ENCODE measurements at places on chromosomes 2 and 18. TPM values are rescaled to one million over a fixed set of nuclear protein-coding genes. Genes with fewer than 3 reads are reported as not detected.
A peak's percentile ranks its signal among the peaks of the same experiment; 100 is the strongest.

DNA sequence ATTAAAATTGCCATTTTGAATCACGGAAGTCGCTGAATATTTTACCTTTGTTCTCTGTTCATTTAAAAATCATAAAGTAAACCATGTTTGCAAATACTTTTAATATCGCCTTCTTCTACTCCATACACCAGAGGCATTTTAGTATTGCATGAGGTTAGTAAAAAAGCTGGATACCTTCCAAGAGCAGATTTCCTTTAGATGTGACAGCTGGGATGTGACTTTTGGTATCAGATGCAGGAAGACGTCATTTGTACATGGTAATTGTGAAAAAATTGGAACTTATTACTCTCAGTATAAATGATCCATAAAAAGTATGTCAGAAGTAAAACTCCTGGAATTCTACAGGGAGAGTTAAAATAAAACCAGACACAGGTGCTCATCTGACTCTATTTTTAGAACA lies 89.5 kb downstream of the SLC4A10 start:
- H3K4me3 ChIP-seq: no peak overlapping the region
- no peaks in the 10 kb centered on the region for H3K4me1 ChIP-seq
- H3K36me3 ChIP-seq: no peaks in the 10 kb centered on the region
- DNase-seq: no peak

The BCL11A gene
- total RNA-seq: 76.3 TPM

The SIX3 gene
- total RNA-seq: not detected

GRCh38 chr2:65790676-65790935 lies 358.2 kb upstream of the SPRED2 start:
- DNase-seq: no peak
- H3K4me3 ChIP-seq: no peak overlapping the region
- no peaks in the 10 kb centered on the region for H3K4me1 ChIP-seq
- H3K36me3 ChIP-seq: no peaks in the 10 kb centered on the region

The LINC00305 gene
- not detected for total RNA-seq

DNA sequence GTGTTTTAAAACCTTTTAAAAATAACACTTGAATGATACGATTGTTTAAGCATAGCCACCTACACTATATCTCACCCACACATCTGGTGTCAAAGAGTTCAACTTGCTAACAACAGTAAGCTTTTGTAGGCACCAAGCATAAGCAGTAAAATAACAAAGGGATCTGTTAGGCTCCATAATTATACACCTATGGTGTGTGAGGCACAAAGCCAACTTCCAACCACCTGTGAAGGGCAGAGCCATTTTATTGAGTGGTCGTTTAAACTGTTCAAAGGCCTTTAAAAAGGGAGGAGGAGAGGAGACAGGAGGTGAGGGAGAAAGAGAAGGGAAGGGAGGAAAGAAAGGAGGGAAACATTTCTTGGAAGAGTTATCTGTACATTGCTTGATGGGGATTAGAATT lies 27.9 kb downstream of the NEMP2 start:
- peaks cover 46% of the 10 kb centered on the region for H3K36me3 ChIP-seq
- H3K4me1 ChIP-seq: peaks cover 9% of the 10 kb centered on the region

The LRRC30 gene
- total RNA-seq: not detected

The SGO2 gene
- total RNA-seq: 2.3 TPM

DNA sequence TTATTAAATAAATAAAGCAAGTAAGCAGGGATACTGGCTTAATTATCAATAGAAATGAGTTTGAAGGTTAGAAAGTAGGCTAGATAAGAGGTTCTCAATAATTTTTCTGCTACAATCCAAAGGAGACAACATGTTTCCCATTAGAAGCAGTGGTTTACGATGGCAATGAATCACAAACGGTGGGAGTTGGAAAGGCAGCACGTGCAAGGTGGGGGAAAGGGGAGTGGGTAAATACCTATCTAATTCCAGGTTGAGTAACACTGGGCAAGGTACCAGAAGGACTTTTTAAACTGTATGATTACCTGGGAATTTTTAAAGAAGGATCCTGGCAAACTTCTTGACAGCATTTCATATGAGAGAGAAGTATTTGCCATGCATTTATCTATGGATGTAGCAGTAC lies 289.9 kb downstream of the NBAS start:
- H3K27ac ChIP-seq: no peak overlapping the region
- DNase-seq: no peak
- peaks cover 28% of the 10 kb centered on the region for H3K36me3 ChIP-seq
- no peaks in the 10 kb centered on the region for H3K27me3 ChIP-seq
- H3K4me3 ChIP-seq: no peak overlapping the region

The UGT1A1 gene
- total RNA-seq: 0.72 TPM

DNA sequence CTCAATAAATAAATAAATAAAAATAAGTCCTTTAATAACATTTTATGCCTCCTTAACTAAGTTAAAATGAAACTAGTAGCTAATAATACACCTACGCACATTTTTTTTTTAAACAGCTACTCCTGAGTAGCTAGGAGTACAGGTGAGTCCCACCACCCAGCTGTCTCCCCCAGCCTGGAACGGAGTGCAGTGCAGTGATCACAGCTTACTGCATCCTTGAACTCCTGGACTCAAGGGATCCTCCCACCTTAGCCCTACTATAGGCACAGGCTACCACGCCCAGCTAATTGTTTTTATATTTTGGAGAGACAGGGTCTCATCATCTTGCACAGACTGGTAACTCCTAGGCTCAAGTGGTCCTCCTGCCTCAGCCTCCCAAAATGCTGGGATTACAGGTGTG lies 28.4 kb downstream of the YWHAQ start:
- H3K4me3 ChIP-seq: no peak overlapping the region
- no peaks in the 10 kb centered on the region for H3K27me3 ChIP-seq
- H3K36me3 ChIP-seq: peaks cover 27% of the 10 kb centered on the region
- no peak for DNase-seq
- H3K4me1 ChIP-seq: peaks cover 2% of the 10 kb centered on the region

The CXCR1 gene
- total RNA-seq: not detected

DNA sequence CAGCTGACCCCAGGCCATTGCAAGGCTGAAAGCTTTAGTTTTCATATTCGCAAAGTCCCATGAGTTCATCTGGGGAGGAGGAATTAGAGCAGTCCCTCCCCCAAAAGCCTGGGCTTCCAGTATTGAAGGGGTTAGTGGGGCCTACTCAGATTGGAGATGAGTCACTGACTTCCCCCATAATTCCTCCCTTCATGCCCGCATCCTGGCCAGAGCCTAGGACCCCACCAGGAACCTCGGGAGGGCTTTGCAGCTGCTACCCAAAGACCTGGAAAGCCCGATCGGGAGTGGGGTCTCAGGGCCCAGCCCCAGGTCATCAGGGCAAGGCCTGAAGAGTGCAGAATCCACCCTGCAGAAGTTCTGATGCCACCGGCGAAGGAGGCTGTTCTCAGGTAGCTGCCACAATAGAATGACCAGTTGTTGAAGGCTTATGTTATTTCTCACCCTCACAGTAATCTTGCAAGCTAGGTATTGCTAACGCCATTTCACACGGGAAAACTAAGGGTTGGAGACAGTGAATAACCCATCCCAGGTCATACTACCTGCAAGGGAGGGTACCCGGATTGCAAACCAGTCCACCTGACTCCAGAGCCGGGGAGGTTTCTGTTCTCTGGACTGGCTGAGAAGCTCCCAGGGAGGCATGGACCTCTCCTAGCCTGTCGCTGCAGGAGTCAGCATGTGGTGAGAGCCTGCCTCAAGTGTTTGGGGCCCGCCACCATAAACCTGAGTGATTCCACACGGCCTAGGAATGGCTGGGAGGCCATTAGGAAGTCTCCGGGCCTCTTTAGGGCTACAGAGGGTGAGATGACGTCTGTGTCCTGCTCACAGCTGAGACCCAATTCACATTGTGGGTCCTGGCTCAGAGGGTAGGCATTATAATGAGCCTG lies 5.8 kb upstream of the ARID5A start:
- H3K27ac ChIP-seq: no peak overlapping the region
- no peak for DNase-seq
- no peaks in the 10 kb centered on the region for H3K36me3 ChIP-seq

- H3K4me1 ChIP-seq: peaks cover 5% of the 10 kb centered on the region
- no peak for DNase-seq
- H3K27ac ChIP-seq: no peak overlapping the region
Observed at GRCh38 chr18:62732617-62733016, 17.3 kb downstream of the PHLPP1 start.

DNA sequence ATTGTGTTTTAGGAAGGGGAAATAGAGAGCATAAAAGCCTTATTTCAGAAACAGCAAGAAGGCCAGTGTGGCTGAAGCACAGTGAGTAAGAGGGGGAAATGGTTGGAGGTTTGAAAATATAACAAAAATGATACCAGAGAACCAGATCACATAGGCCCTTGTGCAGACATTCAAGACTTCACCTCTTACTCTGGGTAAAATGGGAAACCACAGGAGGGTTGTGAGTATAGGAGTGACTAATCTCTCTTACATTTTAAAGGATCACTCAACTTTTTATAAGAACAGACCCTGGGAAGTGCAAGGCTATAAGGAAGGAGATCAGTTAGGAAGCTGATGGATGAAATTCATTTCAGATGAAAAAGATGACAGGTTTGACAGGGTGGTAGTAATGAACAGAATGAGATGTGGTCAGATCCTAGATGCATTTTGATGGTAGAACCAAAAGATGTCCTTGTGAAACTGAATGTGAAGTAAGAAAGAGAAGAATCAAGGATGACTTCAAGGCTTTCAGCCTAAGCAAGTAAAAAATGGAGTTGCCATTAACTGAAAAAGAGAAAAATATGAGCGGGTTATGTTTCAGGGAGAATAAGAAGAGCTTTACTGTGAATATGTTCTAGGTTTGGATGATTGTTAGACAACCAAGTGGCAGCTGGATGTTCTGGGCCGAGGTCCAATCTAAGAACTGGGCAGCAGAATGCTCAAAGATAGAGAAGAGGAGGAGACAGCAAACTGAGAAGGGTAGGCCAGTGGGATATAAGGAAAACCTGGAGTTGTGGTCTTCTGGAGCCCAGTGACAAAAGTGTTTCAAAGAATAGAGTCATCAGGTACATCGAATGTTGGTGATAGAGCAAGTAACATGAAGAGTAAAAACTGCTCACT lies 65.1 kb downstream of the USP40 start:
- H3K27ac ChIP-seq: no peak overlapping the region
- H3K4me3 ChIP-seq: no peak overlapping the region
- H3K36me3 ChIP-seq: peaks cover 56% of the 10 kb centered on the region
- H3K4me1 ChIP-seq: no peaks in the 10 kb centered on the region
- no peak for DNase-seq

- H3K4me1 ChIP-seq: peaks cover 31% of the 10 kb centered on the region
- no peaks in the 10 kb centered on the region for H3K36me3 ChIP-seq
- no peak overlapping the region for H3K4me3 ChIP-seq
- no peaks in the 10 kb centered on the region for H3K27me3 ChIP-seq
- no peak for DNase-seq
Observed at GRCh38 chr2:147173189-147173581, 671.6 kb upstream of the ACVR2A start.

The NYAP2 gene
- total RNA-seq: 0.11 TPM

GRCh38 chr2:59484673-59485072 lies 1068.8 kb downstream of the BCL11A start:
- H3K4me3 ChIP-seq: no peak overlapping the region
- H3K36me3 ChIP-seq: no peaks in the 10 kb centered on the region
- H3K27me3 ChIP-seq: no peaks in the 10 kb centered on the region
- DNase-seq: no peak
- no peak overlapping the region for H3K27ac ChIP-seq
- H3K4me1 ChIP-seq: no peaks in the 10 kb centered on the region

- H3K36me3 ChIP-seq: peaks cover 60% of the 10 kb centered on the region
- H3K4me3 ChIP-seq: no peak overlapping the region
Observed at GRCh38 chr2:159410276-159410675, 123.8 kb upstream of the WDSUB1 start.

The CCDC148 gene
- 0.72 TPM for total RNA-seq

GRCh38 chr2:177295484-177295883 lies 31.0 kb upstream of the NFE2L2 start:
- no peak overlapping the region for H3K4me3 ChIP-seq
- no peak overlapping the region for H3K27ac ChIP-seq
- DNase-seq: no peak
- H3K36me3 ChIP-seq: no peaks in the 10 kb centered on the region

The IHH gene
- total RNA-seq: 0.23 TPM

GRCh38 chr2:28155627-28156026 lies 237.0 kb upstream of the FOSL2 start:
- H3K4me3 ChIP-seq: no peak overlapping the region
- no peaks in the 10 kb centered on the region for H3K36me3 ChIP-seq
- peaks cover 4% of the 10 kb centered on the region for H3K4me1 ChIP-seq
- no peak overlapping the region for H3K27ac ChIP-seq
- no peaks in the 10 kb centered on the region for H3K27me3 ChIP-seq
- no peak for DNase-seq

DNA sequence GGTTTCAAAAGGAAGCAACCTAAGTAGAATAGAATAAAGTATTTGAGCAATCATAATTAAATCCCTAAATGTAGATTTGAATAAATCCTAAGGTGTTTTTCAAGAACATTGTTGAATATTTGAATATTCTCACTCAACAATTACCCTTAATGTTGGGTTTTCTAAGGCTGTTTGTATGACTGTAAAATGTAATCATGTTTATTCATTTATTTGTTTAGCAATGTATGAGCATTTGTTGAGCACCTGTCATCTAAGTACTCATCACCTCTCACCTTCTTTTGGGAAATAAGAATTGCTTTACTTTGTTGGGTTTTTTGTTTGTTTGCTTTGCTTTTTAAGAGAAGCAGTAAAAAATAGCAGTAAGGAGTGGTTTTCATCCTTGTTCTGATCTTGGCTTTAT lies 66.0 kb downstream of the MAPRE2 start:
- DNase-seq: no peak
- no peaks in the 10 kb centered on the region for H3K36me3 ChIP-seq
- H3K4me1 ChIP-seq: no peaks in the 10 kb centered on the region
- H3K4me3 ChIP-seq: no peak overlapping the region
- no peaks in the 10 kb centered on the region for H3K27me3 ChIP-seq

- no peaks in the 10 kb centered on the region for H3K36me3 ChIP-seq
- peak within 1 kb of the TSS; percentile 94 for H3K27ac ChIP-seq
- H3K4me1 ChIP-seq: peaks cover 25% of the 10 kb centered on the region
- H3K27me3 ChIP-seq: no peaks in the 10 kb centered on the region
Observed at GRCh38 chr18:79988451-79989194, at the start of gene TXNL4A. TSS of gene TXNL4A (minus strand) at chr18:79988563. CDS start at chr18:79988392, 171 bp downstream.

DNA sequence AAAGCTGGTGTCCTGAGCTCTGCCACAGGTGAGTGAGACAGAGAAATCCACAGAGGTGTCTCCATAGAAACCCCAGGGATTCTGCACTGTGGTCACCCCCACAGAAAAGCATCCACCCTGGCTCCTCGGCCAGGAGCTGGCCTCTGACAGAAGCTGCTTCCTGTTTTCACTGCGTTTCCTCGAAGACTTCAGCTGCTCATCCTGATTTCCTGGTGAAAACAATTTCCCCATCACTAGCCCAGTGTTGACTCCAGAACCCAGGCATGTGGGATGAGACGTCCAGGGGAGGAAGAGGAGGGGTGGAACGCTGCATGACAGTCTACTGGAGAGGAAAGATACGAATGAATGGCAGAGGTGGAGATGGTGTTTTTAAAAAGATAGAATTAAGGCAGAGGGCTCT lies 60.3 kb upstream of the GPR45 start:
- no peak overlapping the region for H3K4me3 ChIP-seq
- no peak for DNase-seq
- H3K27me3 ChIP-seq: peaks cover 24% of the 10 kb centered on the region
- H3K36me3 ChIP-seq: no peaks in the 10 kb centered on the region
- no peak overlapping the region for H3K27ac ChIP-seq
